ENCODE measurements at places on chromosomes 5 and 9.

- H3K36me3 ChIP-seq = no peaks in the 10 kb centered on the region
- H3K4me1 ChIP-seq = no peaks in the 10 kb centered on the region
- no peak overlapping the region for H3K27ac ChIP-seq
- H3K27me3 ChIP-seq = no peaks in the 10 kb centered on the region
- no peak overlapping the region for H3K4me3 ChIP-seq
- DNase-seq = no peak
These were observed 312.8 kb upstream of the CTNND2 start for GRCh38 chr5:12217039-12217438.

- no peak overlapping the region for H3K27ac ChIP-seq
- no peaks in the 10 kb centered on the region for H3K36me3 ChIP-seq
- no peak for DNase-seq
- no peaks in the 10 kb centered on the region for H3K4me1 ChIP-seq
- no peak overlapping the region for H3K4me3 ChIP-seq
These were observed 303.7 kb downstream of the CCDC171 start for GRCh38 chr9:15856591-15856990.

DNA sequence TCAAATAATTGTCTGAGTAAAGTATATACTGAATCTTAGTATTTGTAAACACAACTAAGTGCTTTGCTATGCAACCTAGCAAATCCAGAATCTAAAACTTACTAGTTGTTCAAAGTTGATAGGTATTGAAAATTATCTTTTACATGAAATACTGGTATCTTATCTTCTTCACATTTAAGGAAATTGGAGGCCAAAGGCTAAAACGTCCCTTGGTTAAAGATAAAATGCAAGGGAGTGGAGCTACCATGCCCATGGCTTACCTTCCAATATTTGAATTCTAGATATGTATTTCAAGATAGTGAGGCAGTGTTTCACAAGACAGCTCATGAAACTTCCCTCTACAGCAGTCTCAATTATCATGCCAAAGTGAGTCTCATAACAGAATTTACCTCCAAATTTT, 373.5 kb downstream of the KIAA0825 start:
- H3K27ac ChIP-seq = no peak overlapping the region
- H3K36me3 ChIP-seq = no peaks in the 10 kb centered on the region
- no peak overlapping the region for H3K4me3 ChIP-seq

DNA sequence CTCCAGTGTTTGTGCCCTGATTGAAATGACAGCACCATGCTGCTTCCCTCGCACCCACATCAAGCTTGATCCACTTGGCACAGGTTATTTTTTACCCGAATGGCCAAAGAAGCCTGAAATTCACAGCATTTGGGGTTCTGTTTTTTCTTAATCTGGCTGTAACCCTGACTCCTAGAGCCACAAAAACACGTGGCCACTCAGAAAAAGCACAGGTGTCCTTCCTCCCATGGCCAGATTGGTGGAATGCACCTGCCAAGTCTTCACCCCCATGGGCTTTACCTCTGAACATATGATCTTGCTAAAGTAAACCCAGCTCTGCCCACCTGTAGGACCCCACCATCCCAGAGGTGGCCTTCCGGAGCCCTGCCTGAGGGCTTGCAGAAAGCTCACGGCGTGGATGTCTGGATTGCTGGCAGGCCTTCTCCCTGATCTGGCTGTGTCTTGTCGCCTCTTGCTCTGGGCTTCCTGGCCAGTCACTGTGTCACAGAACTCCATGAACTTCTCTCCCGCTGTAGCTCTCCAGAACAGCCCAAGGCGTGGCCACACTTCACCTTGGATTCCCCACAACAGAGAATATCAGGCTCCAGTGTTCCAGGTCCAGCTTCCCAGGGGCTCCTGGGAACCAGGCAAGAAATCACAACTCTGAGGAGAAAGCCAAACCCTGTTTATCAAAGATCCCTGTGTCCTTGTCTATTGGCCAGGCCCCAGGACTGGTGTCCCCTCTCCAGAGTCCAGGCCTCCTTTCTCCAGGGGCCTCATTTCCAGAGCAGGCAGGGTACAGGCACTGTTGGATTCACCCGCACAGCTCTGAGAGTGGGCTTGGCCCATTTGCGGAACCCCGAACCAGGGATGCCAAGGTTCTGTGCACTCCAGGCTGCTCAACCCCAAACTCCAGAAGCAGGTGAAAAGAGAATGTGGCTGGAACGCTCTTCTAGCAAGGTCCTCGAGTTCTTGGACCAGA, 272.5 kb downstream of the SYK start:
- H3K4me3 ChIP-seq = no peak overlapping the region
- no peaks in the 10 kb centered on the region for H3K27me3 ChIP-seq
- no peaks in the 10 kb centered on the region for H3K4me1 ChIP-seq
- no peaks in the 10 kb centered on the region for H3K36me3 ChIP-seq
- no peak overlapping the region for H3K27ac ChIP-seq

GRCh38 chr5:92850886-92851285, 730.1 kb downstream of the NR2F1-AS1 start:
- no peak overlapping the region for H3K27ac ChIP-seq
- H3K4me3 ChIP-seq = no peak overlapping the region
- DNase-seq = no peak
- no peaks in the 10 kb centered on the region for H3K36me3 ChIP-seq
- no peaks in the 10 kb centered on the region for H3K27me3 ChIP-seq

DNA sequence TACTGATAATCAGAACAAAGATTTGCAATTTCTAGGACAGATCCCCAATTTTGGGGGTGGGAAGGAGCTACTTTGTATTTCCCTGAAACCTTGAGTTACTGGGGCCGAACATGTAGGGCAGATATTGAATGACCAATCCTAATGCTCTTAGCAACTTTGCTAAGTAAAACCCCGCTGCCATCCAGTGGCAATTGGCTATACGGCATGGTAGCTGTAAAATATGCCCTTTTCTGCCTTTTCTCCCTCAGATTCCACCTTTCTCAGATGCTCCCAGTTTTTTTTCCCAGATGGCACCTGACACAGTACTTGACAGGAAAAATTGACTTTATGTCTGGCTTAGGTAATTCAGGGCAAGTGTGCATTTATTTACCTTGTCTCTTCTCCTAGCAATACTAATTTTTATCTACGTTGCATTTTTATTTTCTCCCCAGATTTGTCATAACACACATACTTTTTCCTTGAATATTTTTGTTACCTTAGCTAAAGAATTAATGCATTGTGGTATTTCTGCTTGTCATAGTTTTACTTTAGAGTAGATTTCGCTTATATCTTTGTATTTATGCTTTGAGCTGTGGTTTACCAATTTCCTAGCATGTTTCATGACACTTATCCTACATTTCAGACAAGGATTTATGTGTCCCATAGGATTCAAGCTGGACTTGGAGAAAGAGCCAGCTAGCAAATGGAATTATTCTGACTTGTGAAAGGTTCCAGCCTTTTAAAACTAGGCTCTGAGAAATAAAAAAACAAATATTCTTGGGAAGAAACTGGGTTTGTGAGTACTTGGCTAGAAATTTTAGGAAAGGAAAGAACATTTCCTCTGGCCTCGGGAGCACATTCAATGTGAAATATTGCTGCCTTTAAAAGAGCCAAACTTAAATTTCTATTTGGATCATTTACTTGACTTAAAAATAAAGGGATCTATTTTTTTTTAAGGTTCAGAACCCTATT, 37.4 kb downstream of the PIK3R1 start:
- DNase-seq = no peak
- peak overlapping the region; percentile 9 for H3K4me3 ChIP-seq
- H3K4me1 ChIP-seq = peaks cover 70% of the 10 kb centered on the region
- no peaks in the 10 kb centered on the region for H3K36me3 ChIP-seq
- no peaks in the 10 kb centered on the region for H3K27me3 ChIP-seq
- peak overlapping the region; percentile 75 for H3K27ac ChIP-seq

GRCh38 chr9:34046784-34047379, 1.8 kb downstream of the UBAP2 start:
- no peaks in the 10 kb centered on the region for H3K27me3 ChIP-seq
- no peak for DNase-seq
- no peaks in the 10 kb centered on the region for H3K36me3 ChIP-seq
- H3K4me1 ChIP-seq = no peaks in the 10 kb centered on the region
- no peak overlapping the region for H3K4me3 ChIP-seq
- H3K27ac ChIP-seq = no peak overlapping the region

DNA sequence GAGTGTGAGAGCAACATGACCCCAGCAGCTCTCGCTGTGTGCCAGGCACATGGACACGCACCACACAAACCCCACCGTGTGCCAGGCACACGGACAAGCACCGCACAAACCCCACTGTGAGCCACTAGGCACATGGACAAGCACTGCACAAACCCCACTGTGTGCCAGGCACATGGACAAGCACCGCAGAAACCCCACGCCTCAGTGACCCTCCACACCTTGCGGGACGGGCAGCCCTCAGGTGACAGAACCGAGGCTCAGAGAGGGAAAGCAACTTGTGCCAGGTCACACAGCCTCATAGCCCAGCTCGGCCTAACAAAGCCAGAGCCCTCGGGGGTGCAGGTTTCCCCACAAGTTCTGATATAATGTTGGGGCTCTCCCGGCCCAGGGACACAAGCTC, 2.0 kb upstream of the GPSM1 start:
- peaks cover 34% of the 10 kb centered on the region for H3K4me1 ChIP-seq
- no peaks in the 10 kb centered on the region for H3K27me3 ChIP-seq
- H3K4me3 ChIP-seq = no peak overlapping the region

DNA sequence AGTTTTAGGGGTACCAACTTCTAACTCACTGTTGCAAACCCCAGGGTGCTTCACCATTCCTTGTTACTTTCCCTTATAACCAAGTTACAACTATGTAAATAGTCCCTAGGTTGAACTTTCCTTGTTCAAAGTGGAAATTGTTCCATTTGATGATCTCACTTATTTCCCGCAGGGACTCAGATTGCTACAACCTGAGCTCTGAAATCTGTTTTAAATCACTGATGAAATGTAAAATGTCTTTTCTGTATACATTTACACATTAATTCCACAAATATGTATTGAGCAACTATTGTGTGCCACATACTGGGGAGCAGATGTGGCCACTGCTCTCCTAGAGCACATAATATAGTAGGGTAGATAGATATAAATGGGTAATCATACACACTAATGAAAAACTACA, 69.1 kb upstream of the TARS1 start:
- no peaks in the 10 kb centered on the region for H3K36me3 ChIP-seq
- H3K27ac ChIP-seq = no peak overlapping the region
- no peaks in the 10 kb centered on the region for H3K4me1 ChIP-seq
- no peak for DNase-seq
- no peaks in the 10 kb centered on the region for H3K27me3 ChIP-seq
- H3K4me3 ChIP-seq = no peak overlapping the region

DNA sequence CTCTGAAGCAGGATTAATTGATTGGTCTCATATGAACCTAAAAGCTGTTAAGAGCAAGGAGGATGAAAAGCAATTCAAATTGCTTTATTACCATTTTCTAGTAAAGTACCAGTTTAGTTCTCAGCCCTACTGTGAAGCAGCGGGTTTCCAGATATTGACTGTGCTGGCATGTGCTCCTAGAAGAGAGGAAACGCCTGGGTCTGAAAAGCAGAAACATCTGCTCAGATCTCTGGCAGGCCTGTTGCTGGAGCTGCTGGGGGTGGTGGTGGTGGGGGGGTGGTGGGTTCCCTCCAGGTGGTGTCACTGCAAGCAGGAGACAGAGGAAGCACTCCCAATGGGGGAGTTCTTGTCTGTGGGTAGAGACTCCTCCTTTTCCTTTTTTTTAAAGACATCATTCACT, 105.5 kb upstream of the ZNF462 start:
- no peaks in the 10 kb centered on the region for H3K36me3 ChIP-seq
- H3K27me3 ChIP-seq = no peaks in the 10 kb centered on the region
- H3K27ac ChIP-seq = no peak overlapping the region

DNA sequence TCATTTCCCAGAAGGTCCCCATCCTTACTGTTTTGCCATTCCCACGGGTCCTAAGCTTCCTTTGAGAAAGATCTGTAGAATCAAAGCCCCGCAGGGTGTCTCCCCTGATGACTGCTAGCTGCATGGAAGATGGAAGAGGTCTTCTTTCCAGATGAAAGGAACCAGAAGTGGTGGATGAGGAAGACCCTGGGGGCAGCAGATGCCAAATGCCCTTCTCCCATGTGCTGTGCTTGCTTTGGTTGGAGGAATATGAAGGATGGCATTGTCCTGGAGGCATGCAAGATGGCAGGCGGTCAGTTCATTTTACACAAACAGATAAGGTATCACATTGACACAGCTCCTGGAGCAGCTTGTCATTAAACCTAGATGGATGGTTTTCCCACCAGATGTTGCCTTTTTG, 25.8 kb upstream of the CER1 start:
- no peak for DNase-seq
- H3K27ac ChIP-seq = no peak overlapping the region
- no peak overlapping the region for H3K4me3 ChIP-seq
- H3K4me1 ChIP-seq = no peaks in the 10 kb centered on the region
- H3K27me3 ChIP-seq = no peaks in the 10 kb centered on the region
- H3K36me3 ChIP-seq = peaks cover 27% of the 10 kb centered on the region

DNA sequence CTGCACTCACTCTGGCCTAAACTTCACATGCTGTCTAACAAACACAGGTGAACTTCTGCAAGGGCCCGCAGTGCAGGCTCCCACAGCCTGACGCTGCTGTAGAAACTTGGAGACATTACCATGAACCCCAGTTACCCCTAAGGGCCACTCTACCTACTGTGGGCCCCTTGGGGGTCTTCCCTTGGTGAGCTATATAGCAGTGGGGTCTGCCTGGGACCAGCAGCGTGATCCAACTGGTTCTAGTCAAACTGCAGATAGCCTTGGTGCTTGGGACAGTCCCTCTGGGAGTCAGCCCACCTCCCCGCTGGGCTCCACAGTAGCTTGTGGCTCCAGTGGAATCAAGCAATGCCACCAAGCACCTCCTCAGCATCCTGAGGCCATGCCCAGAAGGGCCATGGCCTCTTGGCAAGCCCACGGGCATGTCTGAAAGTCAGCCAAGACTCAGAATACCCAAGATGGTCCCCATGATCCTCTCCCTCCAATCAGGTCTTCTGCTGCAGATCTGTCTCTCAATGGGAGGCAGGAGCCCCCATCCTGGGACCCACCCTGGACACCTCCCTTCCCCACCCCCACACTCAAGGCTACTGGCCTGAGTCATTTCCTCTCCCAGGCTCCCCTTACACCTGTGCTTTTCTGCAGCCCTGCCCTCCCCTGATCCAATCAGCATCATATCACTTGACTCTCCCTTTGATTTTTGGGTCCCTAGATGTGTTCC, 230.0 kb upstream of the IRX1 start:
- no peaks in the 10 kb centered on the region for H3K27me3 ChIP-seq
- no peaks in the 10 kb centered on the region for H3K36me3 ChIP-seq
- H3K4me1 ChIP-seq = no peaks in the 10 kb centered on the region
- DNase-seq = no peak
- H3K4me3 ChIP-seq = no peak overlapping the region
- H3K27ac ChIP-seq = no peak overlapping the region

GRCh38 chr5:52139888-52140615, 647.7 kb upstream of the ITGA1 start:
- no peaks in the 10 kb centered on the region for H3K27me3 ChIP-seq
- no peaks in the 10 kb centered on the region for H3K36me3 ChIP-seq
- H3K27ac ChIP-seq = no peak overlapping the region
- no peak overlapping the region for H3K4me3 ChIP-seq

GRCh38 chr5:128213833-128214232, 130.3 kb downstream of the SLC12A2 start:
- peaks cover 15% of the 10 kb centered on the region for H3K4me1 ChIP-seq
- H3K36me3 ChIP-seq = no peaks in the 10 kb centered on the region
- no peak overlapping the region for H3K4me3 ChIP-seq
- DNase-seq = no peak

Data from tibial artery (tissue), 4 donors.